ENCODE measurements at places on chromosomes 16 and 17.
A peak's percentile ranks its signal among the peaks of the same experiment; 100 is the strongest.

DNA sequence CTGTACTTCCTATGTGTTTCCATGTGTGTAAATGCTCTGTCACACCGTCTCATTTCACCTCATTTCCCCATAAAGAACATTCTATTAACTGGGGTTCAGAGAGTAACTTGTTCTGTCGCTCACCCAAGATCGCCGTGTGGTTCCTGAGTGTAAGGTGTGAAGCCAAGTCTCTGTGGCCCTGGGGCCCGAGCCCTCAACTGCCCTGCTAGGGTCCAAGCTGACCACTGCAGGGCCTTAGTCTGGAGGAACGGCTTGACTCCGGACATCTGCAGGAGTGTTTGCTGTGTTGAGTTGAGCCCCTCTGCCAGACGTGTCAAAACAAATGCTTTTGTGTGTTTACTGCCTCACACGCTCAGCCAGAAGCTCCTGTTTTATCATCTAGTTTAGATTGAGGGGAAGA, 244.1 kb downstream of the CCDC182 start:
- no peak for DNase-seq

GRCh38 chr17:56782338-56782737, 51.4 kb downstream of the C17orf67 start:
- DNase-seq, result no peak

- DNase-seq, result no peak
Observed at GRCh38 chr17:58363457-58364185, 11.6 kb upstream of the SUPT4H1 start.

- no peak for DNase-seq
Observed at GRCh38 chr16:10868104-10868595, 8.9 kb upstream of the CIITA start.

DNA sequence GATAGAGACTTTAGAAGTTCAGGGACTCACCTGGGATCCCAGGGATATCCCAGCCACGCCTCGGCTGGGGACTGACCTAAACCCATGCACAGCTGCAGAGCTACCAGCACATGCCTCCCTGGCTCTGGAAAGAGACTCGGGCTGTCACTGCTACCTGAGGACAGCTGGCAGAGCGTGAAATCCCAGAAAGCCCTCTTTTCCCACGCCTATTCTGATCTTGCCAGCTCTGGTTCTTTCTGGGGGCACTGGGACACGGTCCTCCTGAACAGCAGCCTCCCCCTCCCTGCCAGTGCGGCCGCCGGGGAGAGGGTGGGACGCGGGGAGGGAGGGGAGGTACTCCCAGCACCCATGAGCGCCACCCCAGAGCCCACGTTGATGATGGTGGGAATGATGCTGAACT, 10.8 kb downstream of the P2RX5 start:
- DNase-seq, result no peak

DNA sequence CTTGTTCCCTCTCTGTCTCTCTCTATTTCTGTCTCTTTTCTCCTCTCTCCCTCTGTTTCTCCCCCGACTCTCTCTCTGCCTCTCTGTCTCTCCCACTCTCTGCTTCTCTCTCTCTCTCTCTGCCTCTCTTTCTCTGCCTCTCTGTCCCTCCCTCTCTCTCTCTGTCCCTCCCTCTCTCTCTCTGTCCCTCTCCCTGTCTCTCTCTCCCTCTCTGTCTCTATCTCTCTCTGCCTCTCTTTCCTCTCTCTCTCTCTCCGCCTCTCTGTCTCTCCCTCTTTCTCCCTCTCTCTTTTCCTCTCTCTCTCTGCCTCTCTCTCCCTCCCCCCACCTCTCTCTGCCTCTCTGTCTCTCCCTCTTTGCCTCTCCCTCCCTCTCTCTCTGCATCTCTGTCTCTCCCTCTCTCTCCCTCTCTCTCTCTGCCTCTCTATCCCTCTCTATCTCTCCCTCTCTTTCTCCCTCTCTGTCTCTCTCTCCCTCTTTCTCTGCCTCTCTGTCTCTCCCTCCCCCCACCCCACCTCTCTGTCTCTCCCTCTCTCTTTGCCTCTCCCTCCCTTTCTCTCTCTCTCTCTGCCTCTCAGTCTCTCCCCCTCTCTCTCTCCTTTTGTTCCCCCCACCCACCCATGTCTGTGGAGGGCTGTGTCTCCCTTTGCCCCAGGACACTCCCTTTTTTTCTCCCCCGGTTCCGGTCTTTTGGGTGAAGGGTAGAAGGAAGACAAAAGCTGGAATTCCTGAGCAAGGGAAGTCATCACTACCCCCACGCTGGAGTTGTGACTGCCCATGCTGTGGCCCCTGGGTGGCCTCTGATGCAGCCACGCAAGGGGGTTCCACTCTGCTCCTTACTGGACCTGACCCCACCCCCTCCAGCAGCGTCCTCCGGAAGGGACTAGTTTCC, 27.1 kb upstream of the MGAT5B start:
- no peak for DNase-seq

DNA sequence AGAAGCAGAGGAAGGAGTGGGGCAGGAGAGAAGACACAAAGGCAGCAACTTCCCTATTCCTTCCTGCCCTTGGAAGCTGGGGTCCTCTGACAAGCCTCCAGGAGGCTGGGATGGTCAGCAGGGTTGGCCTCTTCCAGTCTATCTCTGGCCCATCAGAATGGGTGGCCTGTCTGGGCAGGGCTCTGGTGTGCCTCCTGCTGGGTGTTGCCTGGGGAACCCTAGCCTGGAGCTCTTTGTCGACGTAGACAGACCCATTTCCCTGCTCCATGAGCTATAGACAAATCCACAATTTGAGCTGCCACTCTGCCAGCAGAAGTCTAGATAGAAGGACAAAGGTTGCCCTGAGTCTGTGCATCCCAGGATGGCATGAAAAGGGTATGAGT, 11.4 kb downstream of the IGFBP4 start:
- no peak for DNase-seq

DNA sequence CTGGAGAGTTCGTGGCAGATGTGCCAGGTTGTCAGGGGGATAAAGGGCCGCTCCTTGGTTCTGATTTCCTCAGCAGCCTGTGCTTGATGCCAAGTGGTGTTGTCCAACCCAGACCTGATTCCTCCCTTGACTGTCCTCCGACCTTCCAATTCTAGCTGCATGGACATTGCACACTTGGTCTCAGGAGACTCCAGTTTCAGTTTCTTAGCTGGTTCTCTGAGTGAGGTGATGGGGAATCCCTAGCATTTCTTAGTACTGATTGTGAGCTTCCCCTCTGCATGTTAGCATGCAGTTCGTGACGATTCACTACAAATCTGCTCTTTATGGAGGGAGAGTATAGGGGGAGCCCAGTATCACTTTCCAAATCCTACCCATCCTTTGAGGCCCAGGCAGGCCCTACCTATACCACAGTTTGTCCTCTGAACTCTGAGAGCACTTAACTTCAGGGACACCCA, 12.4 kb upstream of the CCR7 start:
- peak; percentile 39 for DNase-seq

GRCh38 chr17:42720996-42721583, 23.8 kb downstream of the EZH1 start:
- no peak for DNase-seq

GRCh38 chr17:34012709-34013375, 242.2 kb upstream of the CCL2 start:
- no peak for DNase-seq

DNA sequence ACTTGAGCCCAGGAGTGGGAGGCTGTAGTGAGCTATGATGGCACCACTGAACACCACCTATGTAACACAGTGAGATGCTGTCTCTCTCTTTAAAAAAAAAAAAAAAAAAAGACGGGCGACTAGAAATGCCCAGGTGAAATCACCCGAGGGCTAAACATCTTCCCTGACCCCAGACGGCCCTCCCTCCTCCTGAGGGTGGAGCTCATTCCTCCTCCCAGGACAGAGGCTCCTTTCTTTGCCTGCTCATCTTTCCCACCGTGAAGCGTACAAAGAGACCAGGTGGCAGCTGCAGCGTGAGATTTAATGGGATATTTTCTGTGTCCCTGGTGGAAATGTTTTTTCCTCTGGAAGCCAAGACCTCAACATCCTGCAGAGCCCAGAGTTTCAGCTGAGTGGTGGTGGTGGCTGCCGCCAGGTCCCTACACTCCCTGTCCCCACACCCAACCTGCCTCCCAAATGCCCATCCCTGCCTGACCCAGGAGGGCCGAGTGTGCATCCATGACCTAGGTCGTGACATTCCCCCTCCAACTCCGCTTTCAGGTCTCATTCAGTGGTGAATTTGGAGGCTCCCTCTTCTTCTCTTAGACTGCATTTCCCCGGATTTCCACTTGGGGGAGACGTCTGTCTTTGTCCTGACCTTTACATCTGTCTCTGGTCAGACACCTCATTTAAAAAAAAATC, 14.4 kb upstream of the GPRC5B start:
- peak; percentile 53 for DNase-seq

- peak; percentile 79 for DNase-seq
Observed at GRCh38 chr17:4947411-4948165, 742 bp downstream of the PFN1 start.

DNA sequence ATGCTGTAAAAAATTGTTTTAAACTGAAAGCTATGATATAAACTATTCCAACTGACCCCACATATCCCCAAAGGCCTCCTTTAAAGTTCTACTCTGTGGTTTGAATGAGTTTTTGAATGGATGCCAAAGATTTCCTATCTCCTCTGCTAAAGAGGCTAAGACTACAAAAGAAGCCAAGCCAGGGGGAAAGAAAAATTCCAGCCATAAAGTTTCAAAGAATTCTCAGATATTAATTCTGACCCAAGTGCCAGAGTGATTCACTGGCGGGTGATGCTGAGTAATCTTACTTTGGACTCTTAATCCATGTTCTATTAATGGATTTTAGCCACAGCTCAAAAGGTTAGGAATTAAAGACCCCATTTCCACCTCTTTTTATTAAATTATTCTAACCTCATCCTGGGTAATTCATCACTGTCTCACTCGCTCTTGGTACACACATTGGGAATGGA, 60.7 kb downstream of the HS3ST3A1 start:
- DNase-seq, result no peak

DNA sequence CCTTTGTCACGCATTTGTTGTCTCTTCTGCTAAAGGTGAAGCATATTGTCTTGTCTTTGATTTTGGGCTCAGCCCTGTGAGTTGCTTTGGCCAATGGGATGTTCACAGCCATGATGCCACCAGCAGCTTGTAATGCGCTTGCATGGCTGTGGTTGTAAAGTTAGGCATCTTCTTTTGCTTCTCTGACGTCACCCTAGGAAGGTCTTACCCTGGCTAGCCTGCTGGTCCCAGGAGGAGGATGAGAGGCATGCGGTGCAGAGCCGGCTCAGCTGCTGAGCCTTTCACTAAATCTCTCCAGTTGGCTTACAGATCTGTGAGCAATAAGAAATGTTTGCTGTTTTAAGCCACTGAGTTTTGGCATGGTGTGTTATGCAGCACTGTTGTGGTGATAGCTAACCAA, 40.8 kb downstream of the IRX6 start:
- DNase-seq, result no peak

DNA sequence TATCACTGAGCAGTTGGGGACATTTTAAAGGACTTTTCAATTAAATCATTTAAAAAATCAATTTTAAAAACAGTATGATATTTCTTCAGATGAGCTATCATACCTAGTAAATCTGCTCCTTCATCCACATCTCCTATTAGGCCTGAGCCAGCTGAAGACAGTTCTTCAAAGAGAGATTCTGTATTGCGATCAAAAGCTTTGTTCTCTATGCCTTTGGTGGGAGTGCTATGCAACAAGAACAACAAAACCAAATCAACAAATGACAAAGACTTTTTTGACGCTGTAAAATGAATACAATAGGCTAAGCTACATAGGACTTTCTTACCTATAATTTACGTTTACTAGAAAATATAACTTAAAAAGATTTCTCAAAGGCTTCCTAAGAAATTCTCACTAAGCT, 106.5 kb downstream of the SPAG9 start:
- no peak for DNase-seq

GRCh38 chr17:31085563-31085962, 9.2 kb upstream of the NF1 start:
- DNase-seq, result no peak

GRCh38 chr16:27778926-27779570, 229.1 kb downstream of the KATNIP start:
- DNase-seq, result no peak
